Cortex of kidney (tissue), 1 donor: ENCODE measurements at places on chromosomes 4 and X.

- no peak for DNase-seq
Observed at GRCh38 chrX:55342533-55343501, 78.1 kb upstream of the PAGE3 start.

DNA sequence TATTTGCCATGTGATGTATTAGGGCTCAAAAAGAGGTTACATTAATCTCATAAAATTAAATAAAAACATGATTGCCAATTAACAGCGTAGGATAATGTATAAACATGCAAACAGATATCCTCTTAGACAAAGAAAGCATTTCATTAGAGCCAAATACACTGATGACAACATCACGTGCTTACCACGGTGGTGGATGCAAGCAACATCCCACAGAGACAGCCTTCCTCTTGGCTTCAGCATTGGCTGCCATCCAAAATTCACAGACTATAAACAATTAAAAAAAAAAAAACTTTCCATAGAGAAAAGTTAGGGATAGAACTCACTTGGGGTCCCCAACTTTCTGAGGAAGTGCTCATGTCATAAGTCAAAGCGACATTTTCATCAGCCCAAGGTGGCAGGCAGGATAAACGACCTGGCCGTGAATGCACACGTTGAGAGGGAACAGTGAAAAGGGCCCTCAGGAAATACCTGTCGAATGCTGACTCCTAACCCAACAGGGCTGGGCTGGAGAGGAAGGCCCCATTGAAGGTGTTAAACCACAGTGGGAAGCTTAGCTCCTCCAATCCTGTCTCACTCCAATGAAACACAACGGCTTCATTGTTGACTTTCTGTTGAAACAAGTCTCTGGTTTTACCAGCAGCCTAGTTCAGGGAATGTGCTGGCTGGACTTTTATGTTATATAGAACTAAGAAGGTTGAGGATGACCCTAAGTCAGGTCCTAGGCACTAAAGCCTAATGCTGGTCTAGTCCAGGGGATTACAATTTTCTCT lies 48.4 kb downstream of the IDS start:
- no peak for DNase-seq

GRCh38 chrX:23381099-23382087 lies 46.7 kb downstream of the PTCHD1 start:
- no peak for DNase-seq

GRCh38 chr4:167119392-167119791 lies 114.9 kb downstream of the SPOCK3 start:
- no peak for DNase-seq

DNA sequence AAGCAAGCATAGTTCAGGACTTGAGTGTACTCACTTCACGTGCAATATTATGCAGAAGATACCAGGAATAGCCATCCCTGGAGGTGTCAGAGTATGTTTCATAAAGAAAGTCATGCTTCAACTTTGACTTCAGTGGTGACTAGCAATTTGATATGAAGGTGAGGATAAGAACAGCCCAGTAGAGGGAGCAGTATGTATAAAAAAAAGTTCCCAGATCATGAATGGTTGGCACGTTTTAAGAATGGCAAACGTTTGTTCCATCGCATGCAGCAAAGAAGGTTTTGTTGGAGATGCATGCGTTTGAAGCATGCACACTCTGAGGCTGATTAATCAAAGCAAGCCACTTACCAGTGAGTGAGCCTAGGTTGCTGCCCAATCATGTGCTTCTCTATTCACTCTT lies 33.5 kb upstream of the SLITRK4 start:
- no peak for DNase-seq

GRCh38 chr4:91485415-91485814 lies 818.4 kb upstream of the GRID2 start:
- DNase-seq, result no peak

GRCh38 chr4:59553721-59554091 lies 1646.4 kb upstream of the ADGRL3 start:
- no peak for DNase-seq
